CD8-positive, alpha-beta T cell (primary cell): ENCODE measurements at places on chromosomes 6 and 20. TPM values are rescaled to one million over a fixed set of nuclear protein-coding genes. Genes with fewer than 3 reads are reported as not detected.

The UBD gene
- total RNA-seq = not detected

The GPRC6A gene
- total RNA-seq = not detected

The UNC5CL gene
- total RNA-seq = 2.3 TPM

The PRPF6 gene
- total RNA-seq = 51.6 TPM

The SIRPB2 gene
- total RNA-seq = not detected

The CST7 gene
- total RNA-seq = 54.6 TPM

The DACT2 gene
- total RNA-seq = not detected

The PRSS16 gene
- 0.58 TPM for total RNA-seq

The GABRR2 gene
- total RNA-seq = 0.43 TPM

The NKAIN4 gene
- not detected for total RNA-seq

The GLP1R gene
- total RNA-seq = not detected

The CYP24A1 gene
- total RNA-seq = not detected

The PGBD1 gene
- 0.95 TPM for total RNA-seq

The XKR7 gene
- total RNA-seq = not detected

The TBX18 gene
- total RNA-seq = not detected

The LY6G6F gene
- total RNA-seq = not detected

The RAET1L gene
- not detected for total RNA-seq
